ENCODE measurements at places on chromosomes 4 and X.

DNA sequence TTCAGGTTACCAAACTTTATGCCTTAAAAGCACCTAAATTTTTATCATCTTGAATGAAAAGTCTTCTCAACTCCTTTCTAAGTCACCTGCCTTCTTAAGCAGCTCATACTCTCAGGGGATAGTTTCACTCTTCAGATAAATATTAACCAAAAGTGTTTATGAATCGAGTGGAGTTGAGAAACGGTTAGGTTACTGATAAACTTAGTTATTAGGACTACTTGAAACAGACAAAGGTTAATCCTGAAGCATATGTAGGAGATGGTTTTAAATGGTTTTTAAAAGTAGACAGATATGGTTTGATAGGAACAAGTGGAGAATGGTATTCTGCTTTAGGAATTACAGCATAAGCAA, 32.8 kb downstream of the CLDN22 start:
- DNase-seq = no peak

DNA sequence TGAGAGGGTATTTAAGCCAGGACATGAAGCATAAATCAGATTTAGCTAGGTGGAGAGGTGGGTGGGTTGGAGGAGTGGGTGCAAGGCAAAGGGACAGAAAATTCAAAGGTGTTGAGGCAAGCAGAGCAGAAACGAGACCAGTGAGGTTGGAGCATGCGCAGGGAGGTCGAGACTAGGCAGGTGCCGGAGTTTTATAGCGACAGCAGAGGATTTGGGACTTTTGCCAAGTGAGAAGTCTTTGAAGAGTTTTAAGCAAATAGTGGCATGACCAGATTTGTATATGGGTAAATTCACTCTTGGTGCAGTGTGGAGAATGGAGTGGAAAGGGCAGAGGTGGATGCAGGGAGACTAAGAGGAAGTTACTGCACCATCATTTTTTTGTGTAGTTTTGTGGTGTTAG, 107.0 kb upstream of the TLR2 start:
- DNase-seq = no peak

DNA sequence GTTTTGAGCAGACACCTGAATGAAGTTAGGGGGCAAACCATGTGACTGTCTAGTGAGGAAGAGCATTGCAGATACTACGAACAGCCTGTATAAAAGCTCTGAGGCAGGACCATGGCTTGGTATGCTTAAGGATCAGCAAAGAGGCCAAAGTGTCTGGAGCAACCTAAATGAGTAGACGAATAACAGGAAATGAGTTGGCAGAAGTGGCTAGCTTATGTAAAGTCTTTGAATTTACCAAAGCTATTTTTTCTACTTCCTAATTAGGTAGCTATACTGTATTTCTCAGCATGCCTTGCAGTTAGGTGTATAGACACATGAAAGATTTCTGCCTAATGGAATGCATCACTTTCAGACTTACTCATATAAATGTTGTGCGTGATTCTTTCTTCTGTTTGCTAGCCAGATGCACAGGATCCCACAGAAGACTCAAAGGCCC, 9.3 kb upstream of the GPRIN3 start:
- DNase-seq = no peak

DNA sequence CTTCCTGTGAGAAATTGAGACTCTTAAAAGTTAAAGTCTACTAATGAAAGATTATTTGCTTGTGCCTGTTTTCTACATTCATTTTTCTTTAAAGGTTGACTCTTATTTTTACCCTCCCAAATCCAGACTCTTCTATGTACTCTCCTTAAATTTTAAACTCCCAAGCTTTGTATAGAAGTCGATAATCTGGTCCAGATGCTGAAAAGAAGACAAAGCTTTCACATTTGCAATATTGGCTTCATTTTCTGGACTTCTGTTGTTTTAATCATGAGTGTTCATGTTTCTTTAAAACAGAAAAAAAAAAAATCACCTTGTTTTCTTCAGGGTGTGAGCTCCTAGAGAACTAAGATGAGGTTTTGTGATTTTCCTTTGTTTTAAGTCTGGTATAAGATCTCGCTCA, 53.2 kb upstream of the TBC1D14 start:
- DNase-seq = no peak

DNA sequence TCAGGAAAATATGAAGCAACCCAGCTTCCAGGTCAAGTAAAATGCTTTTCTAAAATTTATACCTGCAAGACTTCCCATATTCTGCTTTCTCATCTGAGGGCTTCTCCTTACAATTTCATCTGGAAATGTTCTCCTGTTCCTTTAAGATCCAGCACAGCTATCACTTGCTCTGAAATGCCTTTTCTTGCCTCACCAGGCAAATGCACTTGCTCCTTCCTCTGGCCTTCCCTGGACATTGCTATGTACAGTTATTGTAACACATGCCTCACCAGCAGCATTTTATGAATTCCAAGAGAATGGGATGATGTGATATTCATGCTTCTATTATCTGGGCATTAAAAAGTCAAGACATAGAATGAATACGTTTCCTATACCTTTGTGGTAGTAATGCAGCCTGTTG, 842.1 kb upstream of the INTU start:
- DNase-seq = no peak

DNA sequence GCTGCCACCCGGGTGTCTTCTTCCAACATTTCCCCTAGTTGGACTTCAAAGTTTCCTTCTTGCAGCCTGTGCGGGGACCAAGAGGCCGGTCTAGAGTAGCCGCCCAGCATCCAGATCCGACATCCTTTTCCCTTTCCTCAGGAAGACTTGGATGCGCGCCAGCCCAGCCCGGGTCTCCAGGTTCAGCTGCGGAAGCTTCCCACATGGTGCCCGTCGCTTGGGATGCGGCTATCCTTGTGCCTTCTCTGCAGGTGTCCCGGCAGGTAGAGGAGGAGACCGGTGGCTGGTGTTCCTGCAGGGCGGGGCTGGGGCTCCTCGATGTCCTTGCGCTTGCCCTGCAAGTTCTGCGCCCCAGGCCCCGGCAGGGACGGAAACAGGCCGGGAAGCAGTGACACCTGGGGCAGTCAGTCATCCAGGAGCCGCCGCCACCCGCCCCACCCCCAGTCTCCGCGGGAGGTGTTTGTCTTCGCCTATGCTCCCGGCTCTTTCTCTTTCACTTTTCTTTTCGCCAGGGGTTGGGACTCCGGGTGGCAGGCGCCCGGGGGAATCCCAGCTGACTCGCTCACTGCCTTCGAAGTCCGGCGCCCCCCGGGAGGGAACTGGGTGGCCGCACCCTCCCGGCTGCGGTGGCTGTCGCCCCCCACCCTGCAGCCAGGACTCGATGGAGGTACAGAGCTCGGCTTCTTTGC, at the start of gene IL15:
Gene IL15, plus strand, starts transcription at position 502 of the 689 bp plus-strand sequence. CDS start 82,882 bp downstream, outside the sequence.
- DNase-seq = peak; percentile 42

- DNase-seq = no peak
These were observed 68.7 kb upstream of the PCDH19 start for GRCh38 chrX:100478714-100479306.

- no peak for DNase-seq
These were observed 121.0 kb downstream of the KCNIP4 start for GRCh38 chr4:21827575-21827974.

DNA sequence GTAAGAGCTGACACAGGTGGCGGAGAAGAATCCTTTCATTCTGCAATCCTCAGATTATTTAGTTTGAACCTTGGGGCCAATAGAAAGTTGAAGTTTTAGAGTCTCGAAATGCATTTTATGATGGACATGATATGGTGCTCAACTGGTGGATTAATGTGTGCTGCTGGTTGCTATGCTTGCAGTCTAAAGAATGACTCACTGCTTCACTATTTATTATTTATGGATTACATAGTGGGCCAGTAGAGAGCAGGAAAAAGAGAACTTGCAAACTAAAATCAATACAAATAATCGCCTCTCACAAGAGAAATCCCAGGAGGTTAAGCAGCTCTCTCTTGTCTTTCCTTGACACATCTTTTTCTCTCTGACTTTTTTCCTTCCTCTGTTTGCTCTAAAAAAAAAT, 2326.8 kb upstream of the AGA start:
- DNase-seq = no peak

GRCh38 chr4:139715746-139716391, 50.2 kb downstream of the MGST2 start:
- DNase-seq = no peak

- no peak for DNase-seq
These were observed 187.0 kb upstream of the LDB2 start for GRCh38 chr4:17085416-17085815.

- peak; percentile 4 for DNase-seq
These were observed 8.7 kb downstream of the KIAA1210 start for GRCh38 chrX:119118780-119119395.

DNA sequence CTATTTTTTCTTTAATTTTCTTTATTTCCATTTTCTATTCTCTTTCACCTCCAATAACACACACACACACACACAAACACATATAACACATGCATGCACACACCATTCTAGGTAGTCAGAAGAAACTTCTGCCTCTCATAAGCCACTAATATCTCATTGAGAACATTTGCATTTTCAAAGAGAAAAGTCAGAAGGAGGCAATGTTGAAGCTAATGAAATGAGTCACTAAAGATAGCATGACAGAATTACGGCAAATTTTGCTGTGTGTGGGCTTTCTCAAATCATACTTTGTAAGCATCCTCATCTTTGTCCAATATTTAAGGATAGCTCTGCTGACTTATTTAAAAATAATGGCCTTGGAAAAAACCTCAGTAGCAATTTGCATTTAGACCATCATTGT, 291.3 kb downstream of the GUCY2F start:
- DNase-seq = no peak

- peak; percentile 24 for DNase-seq
These were observed 91.4 kb downstream of the GABRB1 start for GRCh38 chr4:47122592-47123291.

DNA sequence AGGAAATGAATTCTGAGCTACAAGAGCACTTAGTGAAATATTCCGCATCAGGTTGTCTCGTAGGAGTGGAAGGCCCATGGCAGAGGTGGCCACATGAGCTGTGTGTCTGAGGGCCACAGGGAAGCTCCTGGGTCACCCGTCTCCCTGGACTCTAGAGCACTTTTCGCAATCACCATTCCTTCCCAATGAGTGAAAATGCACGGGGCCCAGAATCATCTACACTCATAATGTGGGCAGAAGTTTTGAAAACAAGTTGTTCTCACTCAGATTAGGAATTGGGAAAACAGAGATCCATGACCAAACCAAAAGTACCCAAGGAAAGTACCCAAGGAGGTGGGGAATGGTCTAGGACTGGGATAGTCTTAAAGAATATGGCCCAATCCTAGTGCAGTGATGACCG, 94.4 kb downstream of the SCD5 start:
- DNase-seq = no peak

- no peak for DNase-seq
These were observed 248.3 kb upstream of the MAD2L1 start for GRCh38 chr4:120314969-120315368.

DNA sequence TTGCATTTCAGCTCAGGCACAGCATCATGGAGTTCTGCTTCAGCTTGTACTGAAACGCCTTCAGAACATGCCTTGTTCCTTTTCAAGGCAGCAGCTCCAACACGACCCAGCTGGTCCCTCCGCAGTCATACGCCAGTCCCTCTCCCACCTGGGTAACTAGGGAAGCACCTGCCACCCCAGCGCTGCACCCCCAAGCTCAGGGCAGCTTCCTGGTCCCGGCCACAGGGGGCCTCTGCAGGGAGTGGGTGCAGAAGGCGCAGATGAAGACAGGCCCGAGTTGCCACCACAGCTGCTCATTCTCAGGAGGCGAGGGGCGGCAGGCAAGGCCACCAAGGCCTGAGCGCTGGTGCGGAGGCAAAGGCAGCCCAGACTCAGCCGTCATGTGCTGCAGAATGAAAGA, 21.8 kb downstream of the WDR1 start:
- DNase-seq = no peak

DNA sequence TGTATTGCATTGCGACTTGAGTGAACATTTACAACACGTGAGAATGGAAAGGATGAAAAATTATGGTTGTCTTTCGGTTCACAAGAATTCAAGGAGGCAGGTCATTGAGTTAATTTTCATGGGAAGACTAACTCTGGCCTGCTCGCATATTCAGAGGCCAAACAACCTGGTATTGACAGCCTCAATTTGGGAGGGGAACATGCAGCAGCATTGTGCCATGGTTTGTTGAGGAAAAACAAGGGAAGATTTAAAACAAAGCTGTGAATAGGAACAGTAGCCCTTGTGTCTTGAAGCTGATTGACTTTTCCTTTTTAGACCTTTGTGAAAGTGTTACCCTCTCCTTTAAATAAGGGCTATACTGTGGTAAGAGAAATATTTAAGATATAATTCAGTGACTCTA, 31.9 kb downstream of the FAT4 start:
- no peak for DNase-seq

DNA sequence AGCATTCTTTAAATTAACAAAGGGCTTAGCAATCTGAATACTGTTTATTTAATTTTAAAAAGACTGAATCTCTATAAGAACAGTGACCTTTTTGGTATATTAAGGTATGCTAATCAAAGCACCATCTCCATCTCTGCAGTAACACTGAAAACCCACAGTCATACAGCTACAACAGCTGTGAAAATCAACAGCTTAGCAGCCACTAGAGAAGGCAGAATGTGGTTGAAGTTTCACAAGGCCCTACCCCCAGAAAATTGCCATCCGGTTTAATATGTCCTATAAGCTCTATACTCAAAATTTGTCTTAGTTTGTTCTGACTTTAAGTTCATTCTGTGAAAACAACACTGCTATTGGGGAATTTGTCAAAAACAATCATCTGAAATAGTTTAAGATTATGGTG, 128.7 kb downstream of the OPHN1 start:
- DNase-seq = no peak

DNA sequence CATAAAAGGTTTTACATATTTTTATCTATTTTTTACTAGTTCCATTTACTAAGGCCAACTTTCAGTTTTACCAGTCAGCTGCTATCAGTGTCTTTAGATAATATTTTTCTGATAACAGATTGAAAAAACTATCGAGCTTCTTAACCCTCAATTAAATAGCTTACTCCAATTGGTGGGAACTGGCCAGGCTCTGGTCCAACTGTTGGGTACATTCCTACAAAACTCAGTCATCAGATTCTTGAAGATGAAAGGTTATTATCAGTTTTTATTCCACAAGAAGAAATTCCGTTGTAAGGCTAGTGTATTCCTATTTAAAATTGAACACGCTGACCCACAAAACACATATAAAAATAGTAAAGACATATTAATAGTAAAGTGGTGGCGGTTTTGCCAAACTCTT, 346.2 kb downstream of the MAPK10 start:
- DNase-seq = no peak

- DNase-seq = no peak
These were observed 804.9 kb downstream of the RAB28 start for GRCh38 chr4:12679217-12679616.

DNA sequence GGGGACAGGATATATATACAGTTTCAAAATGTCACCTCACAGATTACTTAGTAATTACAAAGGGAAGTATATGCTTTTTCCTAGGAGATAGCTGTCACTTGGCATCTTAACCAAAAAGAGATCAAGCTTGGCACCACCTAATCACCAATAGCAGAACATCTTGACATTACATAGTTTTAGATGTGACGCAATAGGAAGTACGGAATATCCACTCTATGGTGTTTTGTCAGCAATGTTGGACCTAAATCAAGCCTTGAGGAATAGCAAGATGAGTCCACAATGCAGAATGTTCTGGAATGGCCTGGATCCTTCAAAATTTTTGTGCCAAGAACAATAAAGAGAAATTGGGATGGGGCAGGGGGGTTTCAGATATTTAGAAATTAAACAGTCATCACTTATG, 1488.2 kb downstream of the FSTL5 start:
- DNase-seq = no peak

- DNase-seq = no peak
These were observed 75.6 kb downstream of the SYTL5 start for GRCh38 chrX:38081909-38082308.

GRCh38 chrX:20431486-20431885, 164.8 kb upstream of the RPS6KA3 start:
- no peak for DNase-seq

Measured in stimulated activated CD4-positive, alpha-beta T cell treated with anti-CD3 and anti-CD28 coated beads, Interleukin-15, amount 100 ng/mL, for 48 hours (primary cell).